ENCODE measurements at places on chromosomes 16 and 17. TPM values are rescaled to one million over a fixed set of nuclear protein-coding genes. Genes with fewer than 3 reads are reported as not detected.

The SMIM36 gene
- total RNA-seq = not detected

DNA sequence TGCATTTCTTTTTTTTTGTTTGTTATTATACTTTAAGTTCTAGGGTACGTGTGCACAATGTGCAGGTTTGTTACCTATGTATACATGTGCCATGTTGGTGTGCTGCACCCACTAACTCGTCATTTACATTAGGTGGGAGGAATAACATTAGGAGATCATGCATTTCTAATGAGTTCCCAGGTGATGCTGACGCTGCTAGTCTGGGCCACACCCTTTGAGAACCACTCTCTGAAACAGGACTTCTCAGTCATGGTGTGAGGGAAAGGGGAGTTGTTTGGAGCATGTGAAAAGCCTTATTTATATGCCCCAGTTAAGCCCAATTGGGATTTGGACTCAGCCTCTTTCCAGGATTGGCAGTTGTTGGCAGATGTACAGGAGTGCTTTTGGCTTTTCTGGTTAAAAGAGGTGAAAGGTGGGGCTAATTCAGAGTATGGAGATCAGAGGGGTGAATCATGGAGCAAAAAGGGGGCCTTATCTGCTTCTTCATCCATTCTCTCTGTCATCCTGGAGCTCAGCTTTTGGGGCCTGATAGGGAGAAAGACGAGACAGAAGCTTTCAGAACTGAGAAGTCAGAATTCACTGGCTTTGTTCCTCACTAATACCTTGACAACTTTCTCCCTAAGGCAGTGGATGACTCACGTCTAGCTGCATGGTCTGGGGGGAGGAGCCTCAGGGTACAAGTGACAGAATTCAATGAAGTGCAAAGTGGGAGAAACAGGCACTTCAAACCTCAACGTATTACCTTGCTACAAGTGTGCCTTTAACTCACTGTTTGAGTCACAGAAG is 180.0 kb upstream of the CACNG3 start:
- DNase-seq = no peak

The TERF2IP gene
- total RNA-seq = 27.7 TPM

- no peak for DNase-seq
Measured at GRCh38 chr17:75111777-75112335, 2.1 kb downstream of the ARMC7 start.

The TMEM106A gene
- total RNA-seq = 0.99 TPM

The CDH13 gene
- total RNA-seq = 14.5 TPM

- no peak for DNase-seq
Measured at GRCh38 chr17:46788796-46789195, 29.7 kb downstream of the WNT3 start.

GRCh38 chr16:50304467-50305440 is 38.4 kb downstream of the ADCY7 start:
- DNase-seq = no peak

The LDAF1 gene
- 9.4 TPM for total RNA-seq

- peak; percentile 73 for DNase-seq
Measured at GRCh38 chr17:34235389-34236028, 19.6 kb upstream of the CCL2 start.

- DNase-seq = no peak
Measured at GRCh38 chr16:66169817-66170216, 196.7 kb upstream of the CDH5 start.

DNA sequence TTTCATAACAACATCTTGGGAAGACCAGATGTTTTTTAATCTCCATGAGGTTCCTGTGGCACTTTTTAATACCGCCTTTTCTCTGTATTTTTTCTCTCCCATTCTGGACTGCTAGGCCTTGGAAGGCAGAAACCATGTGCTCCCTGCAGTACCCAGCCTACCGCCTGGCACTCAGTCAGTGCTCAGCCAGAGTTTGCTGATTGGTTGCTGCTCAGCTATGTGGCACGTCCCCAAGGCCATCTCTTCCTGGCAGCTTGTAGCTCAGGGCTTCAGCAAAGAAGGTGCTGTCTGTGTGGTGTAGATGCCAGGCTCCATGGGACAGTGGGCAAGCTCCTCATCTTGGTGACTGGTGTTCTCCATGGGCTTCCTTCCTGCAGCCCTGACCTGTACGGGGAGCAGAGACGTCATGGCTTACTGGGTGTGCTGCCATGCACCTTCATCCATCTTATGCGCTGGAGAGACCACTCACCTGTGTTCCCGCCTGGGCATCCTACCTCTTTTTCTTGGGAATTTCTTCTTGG is 86.7 kb downstream of the CLEC16A start:
- no peak for DNase-seq

The KRTAP17-1 gene
- total RNA-seq = not detected

DNA sequence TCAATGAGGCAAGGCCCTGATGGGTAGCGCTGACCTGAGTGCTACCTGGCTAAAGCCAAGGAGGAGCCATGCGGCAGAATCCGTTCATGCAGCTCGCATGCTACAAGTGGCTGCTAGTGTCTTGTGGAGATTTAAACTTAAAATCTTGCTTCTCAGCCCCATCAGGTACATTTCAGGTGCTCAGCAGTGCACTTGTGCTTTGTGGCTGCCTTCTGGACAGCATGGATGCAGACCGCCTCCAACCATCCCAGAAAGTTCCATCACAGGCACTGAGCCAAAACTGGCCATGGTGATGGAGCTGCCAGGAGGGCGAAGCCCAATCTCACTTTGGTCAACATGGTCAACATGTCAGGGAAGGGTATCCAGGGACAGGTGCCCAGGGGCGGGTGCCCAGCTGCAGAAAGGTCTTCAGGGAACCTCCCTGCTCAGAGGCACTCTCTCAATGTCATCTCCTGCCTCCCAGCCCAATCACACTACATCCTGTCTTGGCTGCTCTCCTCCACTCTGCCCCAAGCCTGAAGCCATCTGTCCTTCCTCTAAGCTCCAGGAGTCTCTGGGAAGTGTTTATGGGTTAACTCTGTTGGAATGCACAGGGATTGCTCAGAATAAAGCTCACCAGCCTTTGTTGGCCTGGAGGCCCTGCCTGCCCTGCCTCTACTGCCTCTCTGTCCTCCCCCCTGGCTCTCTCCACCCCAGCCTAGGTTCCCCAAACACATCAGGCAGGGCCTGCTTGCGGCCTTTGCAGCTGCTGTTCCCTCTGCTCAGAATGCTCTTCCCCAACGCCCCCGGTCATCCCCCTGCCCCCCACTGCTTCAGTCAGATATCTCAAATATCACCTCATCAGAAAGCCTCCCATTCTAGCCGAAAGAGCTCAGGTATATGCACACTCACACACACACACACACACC is 18.3 kb upstream of the TNFRSF13B start:
- DNase-seq = no peak

DNA sequence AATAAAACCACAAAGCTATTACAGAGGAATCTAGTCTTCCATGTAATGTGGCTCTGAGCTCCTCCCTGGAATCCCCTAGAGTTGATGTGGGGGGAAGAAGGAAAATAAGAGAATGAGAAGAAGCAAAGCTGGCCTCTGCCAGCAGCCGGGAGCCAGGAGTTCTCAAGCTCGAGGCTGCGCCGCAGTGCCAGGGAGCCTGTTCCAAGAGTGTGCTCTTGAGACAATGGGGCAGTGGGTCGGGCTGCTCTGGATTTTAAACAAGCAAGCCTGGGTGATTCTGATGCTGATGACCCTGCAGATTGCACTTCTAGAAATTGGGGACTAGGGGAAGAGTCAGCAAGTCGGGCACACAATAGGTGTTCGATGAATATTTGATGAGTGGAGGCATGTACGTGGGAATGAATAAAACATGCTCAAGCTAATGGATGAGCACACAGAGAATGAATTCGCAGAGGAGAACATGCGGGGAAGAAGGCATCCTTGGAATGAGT is 119.9 kb downstream of the CMIP start:
- no peak for DNase-seq

The CRHR1 gene
- total RNA-seq = not detected

The KRT32 gene
- total RNA-seq = not detected

The B4GALNT2 gene
- not detected for total RNA-seq

- DNase-seq = no peak
Measured at GRCh38 chr16:4976079-4976478, 17.9 kb downstream of the SEC14L5 start.

All from lung microvascular endothelial cell (primary cell).